T-helper 22 cell (primary cell): ENCODE measurements at places on chromosomes 4 and X.
A peak's percentile ranks its signal among the peaks of the same experiment; 100 is the strongest.

GRCh38 chr4:155143512-155143911, 64.9 kb upstream of the NPY2R start:
- no peak for DNase-seq

DNA sequence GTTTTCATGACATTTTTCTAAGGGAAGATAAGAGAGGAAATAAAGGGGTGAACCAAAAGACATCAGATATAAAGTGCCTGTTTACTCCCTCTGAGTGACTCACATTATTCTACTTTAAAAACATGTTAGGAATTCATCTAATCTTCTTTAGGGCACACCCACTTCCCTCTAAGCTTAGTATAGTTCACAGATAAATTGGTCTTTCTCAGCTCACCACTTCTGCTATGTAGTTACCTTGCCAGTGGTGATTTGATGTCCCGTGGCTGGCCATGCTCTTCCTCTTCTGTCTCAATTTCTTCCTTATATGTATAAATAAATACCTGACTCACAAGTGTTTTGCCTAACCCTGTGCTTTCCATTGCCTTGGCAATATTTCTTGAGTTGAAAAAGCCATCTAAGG, 96.8 kb downstream of the PDLIM5 start:
- no peak for DNase-seq

DNA sequence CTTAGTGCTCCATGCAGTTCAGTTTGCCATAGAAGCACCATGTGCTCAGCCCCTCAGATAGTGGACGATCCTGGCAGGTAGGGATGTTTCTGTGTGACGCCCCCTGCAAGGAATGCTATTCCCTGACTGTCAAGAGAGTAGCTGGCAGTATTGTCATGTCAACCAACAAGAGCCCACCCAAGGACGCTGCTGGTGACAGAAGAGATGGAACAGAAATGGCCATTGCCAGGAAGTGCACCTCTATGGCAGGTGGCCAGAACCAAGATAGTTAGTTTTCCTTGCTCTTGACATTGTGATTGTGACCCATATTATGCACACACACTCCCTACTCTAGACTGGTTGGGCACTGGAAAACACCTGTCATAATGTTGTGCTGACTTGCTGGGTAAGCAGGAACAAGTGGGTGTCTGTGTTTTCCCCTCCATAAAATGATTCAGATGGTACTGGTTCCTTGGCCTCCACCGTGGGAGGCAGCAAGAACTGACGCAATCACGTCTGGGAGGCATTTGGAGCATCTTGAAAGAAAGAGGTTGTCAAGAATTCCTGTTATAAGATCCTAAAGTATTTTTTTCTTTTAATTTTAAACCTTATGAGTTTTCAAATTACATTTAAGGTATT, 507.9 kb downstream of the MID1IP1 start:
- DNase-seq: peak; percentile 27

GRCh38 chr4:159823743-159824142, 720.9 kb downstream of the RAPGEF2 start:
- no peak for DNase-seq

- DNase-seq: no peak
Measured at GRCh38 chrX:109855501-109855900, 122.4 kb upstream of the ACSL4 start.

GRCh38 chr4:17447056-17447455, 64.8 kb downstream of the QDPR start:
- DNase-seq: no peak

- no peak for DNase-seq
Measured at GRCh38 chr4:14871676-14872430, 130.4 kb upstream of the CPEB2 start.

DNA sequence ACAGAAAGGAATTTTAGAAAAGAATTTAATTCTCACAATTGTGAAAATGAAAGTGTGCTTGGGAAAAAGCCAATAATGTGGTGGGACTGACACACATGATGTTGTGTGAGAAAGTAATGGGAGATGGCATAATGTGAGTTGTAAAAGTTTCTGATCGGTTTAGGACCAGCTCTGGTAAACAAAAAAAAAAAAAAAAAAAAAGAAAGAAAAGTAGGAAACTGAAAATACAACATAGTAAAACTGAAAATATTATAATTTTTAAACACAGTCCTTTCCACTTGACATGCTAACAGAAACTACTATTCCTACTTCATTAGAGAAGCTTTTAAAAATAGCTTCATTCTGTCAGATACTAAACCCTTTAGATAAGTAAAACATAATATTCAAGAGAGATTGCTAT, 28.2 kb downstream of the RAP1GDS1 start:
- no peak for DNase-seq

- no peak for DNase-seq
Measured at GRCh38 chr4:42483426-42484379, 86.4 kb downstream of the SHISA3 start.

- DNase-seq: no peak
Measured at GRCh38 chrX:132692066-132692465, 203.2 kb upstream of the MBNL3 start.

- DNase-seq: no peak
Measured at GRCh38 chr4:169070071-169070894, 60.2 kb upstream of the CBR4 start.

DNA sequence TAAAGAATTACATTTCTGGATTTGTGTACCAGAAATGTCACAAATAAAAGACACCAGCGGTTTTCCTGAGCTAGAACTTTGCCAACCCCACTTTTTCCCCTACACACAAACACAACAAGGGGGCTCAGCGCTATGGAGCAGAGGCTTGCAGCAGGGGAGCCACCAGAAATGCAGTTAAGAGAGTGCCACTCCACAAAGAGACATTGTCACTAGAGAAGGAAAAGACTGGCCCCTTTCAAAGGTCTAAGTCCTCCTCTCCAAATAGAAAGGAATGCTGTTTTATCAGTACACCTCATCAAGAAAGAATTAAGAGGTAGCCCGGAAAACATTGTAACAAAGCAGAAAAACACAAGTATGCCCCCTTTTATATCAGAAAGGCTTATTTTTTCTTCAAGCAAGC, 419.5 kb downstream of the HNRNPD start:
- no peak for DNase-seq

DNA sequence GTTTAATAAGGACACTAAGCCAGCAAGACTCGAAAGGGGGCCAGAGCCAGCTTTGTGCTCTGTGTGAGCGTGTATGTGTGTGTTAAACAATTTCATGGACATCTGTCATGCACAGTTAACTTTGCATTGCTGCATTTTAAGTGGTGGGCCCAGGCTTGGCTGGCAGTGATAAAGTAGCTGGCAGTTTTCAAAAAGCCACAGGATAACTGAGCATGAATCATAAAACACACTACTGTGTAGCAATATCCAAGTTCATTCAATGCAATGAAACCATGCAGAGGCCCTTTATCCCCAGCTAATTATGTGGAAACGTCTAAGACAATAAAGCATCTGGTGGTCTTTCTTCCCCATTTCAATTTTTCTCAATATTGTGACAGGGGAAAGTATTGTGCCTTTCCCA, 132.9 kb downstream of the NKX6-1 start:
- no peak for DNase-seq

- no peak for DNase-seq
Measured at GRCh38 chr4:105715692-105716278, 7.2 kb downstream of the GSTCD start.

DNA sequence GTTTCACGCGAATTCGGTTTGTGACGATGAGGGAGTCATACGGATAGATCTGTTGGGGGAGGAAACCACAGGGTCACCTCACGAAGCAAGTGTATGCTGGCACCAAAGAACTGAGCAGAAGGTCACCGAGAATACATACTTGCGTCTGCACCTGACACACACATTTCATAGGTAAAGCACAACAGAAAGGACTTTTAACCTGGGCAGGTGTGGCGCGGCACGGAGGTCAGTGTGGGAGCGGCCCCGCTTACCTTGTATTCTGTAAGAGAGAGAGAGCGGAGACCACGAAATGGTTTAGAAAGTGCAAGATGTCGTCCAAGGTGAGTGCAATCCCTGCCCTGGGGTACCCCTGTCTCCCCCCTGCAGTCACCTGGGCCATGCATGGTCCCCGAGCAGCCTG, 43.6 kb upstream of the AFAP1 start:
- no peak for DNase-seq

DNA sequence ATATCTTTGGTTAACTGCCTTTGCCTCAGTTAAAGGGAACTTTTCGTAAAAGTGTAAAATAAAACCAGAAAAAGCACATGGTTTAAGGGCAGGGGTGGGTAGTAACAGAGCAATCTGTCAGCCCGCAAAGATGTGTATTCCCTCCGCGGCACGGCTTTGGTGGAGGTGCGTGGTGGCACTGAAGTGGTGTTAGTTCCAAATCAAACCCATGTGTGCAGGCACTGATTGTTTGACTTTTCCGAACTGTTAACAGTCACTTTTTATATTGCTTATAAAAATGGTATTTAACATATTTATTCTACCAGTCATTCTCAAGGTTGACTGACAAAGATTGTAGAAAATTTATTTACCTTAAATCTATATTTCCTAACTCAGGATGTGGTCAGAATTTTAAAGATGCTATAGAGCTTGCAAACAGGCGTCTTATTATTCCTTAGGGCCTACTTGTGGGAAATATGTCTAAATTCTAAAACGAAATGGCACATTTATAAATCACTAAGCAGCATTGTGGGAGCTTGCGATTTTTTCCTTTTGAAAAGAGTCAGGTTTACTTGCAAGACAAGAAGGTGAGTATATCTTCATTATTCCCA, 272.7 kb upstream of the PCDH18 start:
- no peak for DNase-seq

DNA sequence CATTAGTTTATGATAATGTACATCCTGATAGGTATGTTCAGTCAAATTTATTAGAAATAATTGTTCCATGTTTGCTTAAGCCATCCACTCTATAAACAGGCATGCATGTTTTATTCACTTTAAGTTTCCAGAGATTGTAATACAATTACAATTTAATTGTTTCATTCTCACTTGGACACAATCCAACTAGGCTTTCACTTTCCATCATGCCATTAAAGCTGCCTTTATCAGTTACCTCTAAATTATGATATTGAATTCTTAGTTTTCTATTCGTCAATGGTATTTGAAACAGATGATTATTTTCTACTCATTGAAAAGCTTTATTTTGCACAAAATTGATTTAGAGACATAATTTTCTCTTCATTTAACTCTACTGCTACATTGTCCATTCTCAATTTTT, 1196.3 kb downstream of the RAPGEF2 start:
- no peak for DNase-seq

- no peak for DNase-seq
Measured at GRCh38 chr4:17013382-17014006, 115.0 kb upstream of the LDB2 start.

DNA sequence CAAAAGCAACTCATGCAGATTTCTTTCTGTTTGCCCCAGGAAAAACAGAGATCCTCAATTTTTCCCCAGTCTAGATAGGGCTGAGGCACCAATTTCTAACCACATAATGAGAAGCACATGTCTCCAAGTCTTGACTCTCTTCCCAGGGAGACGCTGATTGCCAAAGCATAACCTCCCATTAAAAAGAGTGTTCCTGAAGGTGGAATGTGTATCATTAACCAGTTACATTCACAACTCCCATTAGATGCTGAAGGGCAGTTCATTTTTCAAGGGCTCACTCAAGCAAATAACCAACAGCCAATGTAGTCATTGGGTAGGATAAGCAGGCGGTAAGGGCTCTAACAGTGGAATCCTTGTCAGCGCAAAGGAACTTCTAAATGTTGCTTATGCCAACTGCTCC, 27.5 kb downstream of the TMEM47 start:
- no peak for DNase-seq

- no peak for DNase-seq
Measured at GRCh38 chr4:109833756-109834155, 6.0 kb downstream of the RRH start.

DNA sequence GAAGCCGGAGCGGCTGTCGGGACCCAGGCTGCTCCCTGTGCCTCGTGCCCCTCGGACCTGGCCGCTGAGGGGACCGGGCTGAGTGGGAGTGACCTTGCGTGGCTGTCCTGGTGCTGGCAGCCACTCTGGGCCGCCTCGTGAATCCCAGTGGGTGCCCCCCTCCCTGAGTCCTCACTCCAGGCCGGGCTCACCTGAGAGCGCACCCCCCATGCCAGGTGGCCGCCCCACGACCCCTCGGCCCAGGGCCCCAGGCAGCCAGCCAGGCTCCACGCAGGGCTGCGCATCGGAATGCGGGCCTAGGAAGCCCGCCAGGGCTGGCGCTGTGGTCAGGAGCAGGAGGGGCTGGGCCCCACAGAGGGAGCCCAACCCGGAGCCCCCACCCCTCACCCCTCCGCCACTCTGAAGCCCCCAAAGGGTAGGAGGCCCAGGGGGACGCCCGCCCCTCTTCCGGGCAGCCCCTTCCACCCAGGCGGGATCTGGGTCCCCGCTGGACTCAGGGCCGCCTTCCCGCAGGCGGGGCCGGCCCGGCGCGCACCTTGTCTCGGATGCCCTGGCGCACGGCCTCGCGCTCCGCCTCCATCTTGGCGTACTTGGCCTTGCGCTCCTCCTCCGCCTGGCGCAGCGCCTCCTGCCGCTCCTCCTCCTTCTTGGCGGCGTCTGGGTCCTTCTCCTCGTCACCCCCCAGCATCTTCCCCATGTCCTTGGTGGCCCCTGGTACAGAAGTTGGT, 33.9 kb downstream of the CPLX1 start:
- peak; percentile 13 for DNase-seq

DNA sequence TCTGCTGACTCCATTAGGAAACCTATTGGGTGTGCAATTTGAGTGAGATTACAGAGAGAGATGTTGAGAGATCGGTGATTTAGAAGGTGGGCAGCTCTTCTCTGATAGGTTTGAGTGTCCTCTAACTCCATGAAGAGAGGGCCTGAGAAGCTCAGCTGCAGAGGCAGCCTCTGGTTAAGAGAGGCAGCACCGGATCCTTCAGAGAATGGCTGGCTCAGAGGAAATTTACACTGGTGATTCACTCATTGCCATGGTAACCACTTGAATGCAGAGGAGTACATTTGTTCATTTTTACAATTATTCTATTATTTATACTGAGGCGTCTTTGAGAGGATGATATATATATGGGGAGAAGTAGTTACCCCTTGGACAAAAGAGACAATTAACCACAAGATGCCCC, 171.7 kb downstream of the PDGFRA start:
- DNase-seq: no peak

GRCh38 chrX:24293412-24293811, 20.5 kb downstream of the SUPT20HL2 start:
- DNase-seq: no peak

GRCh38 chr4:108477527-108478108, 142.8 kb upstream of the RPL34 start:
- DNase-seq: no peak

GRCh38 chrX:153782313-153782712, 1.5 kb downstream of the SRPK3 start:
- DNase-seq: no peak

- DNase-seq: no peak
Measured at GRCh38 chrX:10254739-10255138, 98.0 kb downstream of the CLCN4 start.

DNA sequence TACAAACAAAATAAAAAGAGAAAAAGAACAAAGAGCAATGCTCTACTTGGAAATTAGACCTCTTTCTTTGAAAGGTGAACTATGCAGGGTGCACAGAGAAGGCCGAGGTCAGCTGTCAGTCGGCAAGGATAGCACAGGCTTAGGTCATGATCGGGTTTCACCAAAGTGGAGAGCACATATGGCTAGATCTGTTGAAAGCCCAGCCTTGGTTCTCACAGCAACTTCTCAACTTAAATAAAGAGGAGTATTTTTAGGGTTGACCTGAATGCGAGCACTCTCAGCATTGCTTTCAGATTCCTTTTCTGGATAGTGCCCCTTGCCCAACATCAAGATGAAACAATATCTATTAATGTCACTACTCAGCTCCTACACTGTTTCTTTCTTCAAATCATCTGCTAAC, 122.9 kb upstream of the GPC4 start:
- no peak for DNase-seq

- DNase-seq: no peak
Measured at GRCh38 chr4:30436394-30436793, 283.8 kb upstream of the PCDH7 start.
